ENCODE measurements at places on chromosomes 6 and 20.
A peak's percentile ranks its signal among the peaks of the same experiment; 100 is the strongest.

- peak; percentile 82 for DNase-seq
These were observed 97.7 kb downstream of the TMEM242 start for GRCh38 chr6:157225575-157225995.

- peak; percentile 43 for DNase-seq
These were observed 76.8 kb downstream of the TTLL2 start for GRCh38 chr6:167401525-167402194.

- DNase-seq, result no peak
These were observed 125.0 kb upstream of the MLIP start for GRCh38 chr6:53986165-53986720.

DNA sequence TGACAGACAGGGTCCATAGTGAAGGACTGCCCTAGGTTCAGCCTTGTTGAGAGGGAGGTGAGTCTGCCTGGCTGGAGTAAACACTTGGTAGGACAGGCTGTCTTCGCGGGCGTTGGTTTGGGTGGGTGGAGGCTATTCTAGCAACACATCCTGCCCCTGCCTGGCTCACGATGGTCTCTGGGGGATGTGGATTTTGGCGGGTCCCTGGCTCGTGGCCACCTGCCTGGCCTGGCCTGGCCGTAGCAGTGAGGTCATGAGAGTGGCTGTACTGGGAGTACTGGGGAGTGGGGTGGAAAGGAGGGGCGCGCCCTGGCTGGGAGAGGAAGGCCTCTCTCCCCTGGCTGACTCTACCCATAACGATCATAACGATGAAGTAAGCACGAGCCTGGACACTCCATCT, 30.2 kb upstream of the MRPS18A start:
- peak; percentile 82 for DNase-seq

DNA sequence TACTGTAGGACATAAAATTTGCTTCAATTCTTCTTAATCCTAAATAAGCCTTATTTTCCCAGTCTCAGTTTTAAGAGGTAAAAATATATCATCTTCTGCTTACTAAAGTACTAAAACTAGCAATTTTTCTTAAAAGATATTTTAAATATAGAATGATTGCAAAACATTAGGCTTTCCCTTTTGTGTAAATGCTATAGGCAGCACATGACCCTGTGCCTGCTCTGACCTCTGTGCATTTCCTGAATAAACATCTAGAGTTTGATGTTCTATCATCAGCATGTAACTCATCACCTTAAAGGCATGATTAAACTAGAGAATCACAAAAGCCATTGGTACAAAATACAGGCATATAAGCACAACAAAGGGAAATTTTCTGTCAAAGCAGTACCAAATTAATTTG, 422.7 kb downstream of the TFAP2B start:
- no peak for DNase-seq

- no peak for DNase-seq
These were observed 27.7 kb upstream of the EDN1 start for GRCh38 chr6:12262236-12263061.

GRCh38 chr6:41705996-41706835, 29.2 kb downstream of the TFEB start:
- peak; percentile 90 for DNase-seq

- no peak for DNase-seq
These were observed 17.8 kb upstream of the TMEM14A start for GRCh38 chr6:52653151-52653550.

DNA sequence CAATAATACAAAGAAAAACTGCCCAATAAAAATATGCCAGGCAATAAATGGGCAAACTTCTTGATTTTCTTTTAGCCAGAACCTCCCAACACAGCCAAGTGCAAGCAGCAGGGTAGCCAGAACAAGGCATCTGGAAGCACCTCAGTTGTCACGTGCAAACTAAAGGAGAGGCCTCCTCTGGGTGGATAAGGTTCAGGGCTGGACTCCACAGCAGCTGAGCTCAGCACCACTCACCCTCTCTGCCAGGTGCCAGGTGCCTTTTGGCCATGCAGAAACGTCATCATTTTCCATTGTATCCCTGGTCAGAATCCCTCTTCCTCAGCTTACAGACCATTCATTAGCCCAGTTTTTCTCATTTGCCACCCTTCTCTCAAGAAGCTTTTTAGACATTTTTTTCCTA, 52.7 kb downstream of the SOD2 start:
- no peak for DNase-seq

DNA sequence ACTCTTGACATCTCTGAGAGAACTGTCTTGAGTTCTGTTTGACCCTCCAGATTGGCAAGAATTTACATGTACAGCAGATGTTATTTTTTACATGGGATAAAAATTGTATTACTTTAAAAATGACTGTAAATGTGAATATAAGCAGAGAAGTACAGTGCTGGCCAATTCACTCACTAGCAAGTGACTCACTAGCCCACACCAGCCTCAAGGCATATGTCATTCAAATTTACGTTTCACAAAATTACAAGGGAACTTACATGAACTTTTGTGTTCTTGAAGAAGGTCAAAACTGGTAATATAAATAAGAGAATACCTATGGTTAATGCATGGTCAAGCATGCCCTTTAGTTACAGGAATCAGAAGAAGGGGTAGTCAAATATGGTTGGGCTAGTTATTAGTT, 54.0 kb upstream of the HMGCLL1 start:
- DNase-seq, result no peak

DNA sequence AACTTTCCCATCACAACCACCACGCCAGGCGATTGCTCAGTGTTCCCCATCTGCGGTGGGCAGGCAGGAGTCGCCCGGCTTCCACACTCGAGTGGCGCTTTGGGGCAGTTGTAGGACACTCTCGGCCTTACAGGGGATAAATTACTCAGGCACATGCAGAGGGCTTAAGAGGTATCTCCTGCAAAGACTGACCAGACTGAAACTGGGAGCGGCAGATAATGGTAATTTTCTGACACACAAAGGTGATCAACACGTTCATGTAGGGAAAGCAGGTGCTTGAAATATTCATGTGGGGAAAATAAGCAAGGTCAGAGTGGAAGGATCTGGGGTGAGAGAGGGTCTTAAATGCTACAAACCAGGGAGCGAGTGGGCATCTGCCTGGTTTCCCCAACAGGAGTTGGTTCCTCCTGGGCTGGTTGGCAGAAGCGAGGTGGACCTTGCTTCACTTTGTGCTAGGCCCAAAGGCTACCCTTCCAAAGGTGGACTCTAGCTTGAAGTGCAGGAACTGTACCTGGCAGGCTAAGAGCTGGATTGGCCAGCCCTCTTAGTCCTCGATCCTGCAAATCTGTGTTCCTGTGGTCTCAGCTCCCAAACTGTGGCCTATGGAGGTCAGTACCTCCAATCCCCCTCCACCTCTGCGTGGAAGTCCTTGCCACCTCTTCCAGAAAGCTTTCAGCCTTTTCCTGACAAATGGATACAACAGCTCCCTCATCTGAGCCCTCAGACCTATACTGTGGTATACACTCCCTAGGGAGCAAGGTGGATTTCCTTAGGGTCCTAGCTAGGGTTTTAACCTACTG, 16.7 kb downstream of the PLAGL2 start:
- DNase-seq, result peak; percentile 62

DNA sequence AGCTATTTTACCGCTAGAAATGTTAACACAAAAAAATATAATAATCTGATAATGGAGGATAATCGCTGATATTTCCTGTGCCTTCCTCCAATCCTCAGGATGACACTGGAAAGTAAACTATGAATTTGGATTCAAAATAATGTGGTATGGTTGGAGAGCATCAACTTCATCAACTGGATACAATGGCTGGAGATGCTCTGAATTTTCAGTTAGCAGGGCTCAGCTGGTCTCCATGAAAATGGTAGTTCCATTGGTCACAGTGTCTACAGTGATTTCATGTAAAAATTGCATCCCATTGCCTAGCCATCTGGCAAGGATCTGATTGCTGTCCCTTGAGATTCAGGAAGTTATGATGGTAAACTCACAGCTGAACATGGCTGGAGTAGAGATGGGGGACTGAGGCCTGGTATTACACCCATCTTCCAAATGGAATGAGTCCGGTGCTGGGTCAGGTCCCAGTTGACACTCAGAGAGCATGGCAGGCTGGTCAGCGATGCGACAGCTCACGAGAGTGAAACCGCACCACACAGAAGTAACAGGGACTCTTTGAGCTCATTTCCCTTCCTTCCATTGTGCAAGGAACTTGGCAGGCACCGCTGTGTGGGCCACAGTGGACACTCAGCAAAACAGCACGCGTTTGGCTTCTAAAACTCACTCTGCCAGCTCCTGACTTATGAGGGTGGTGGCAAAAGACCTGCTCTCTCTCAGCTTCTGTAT, 142.4 kb upstream of the TNFAIP3 start:
- no peak for DNase-seq

- DNase-seq, result no peak
These were observed 38.9 kb upstream of the MAFB start for GRCh38 chr20:40727960-40728359.

DNA sequence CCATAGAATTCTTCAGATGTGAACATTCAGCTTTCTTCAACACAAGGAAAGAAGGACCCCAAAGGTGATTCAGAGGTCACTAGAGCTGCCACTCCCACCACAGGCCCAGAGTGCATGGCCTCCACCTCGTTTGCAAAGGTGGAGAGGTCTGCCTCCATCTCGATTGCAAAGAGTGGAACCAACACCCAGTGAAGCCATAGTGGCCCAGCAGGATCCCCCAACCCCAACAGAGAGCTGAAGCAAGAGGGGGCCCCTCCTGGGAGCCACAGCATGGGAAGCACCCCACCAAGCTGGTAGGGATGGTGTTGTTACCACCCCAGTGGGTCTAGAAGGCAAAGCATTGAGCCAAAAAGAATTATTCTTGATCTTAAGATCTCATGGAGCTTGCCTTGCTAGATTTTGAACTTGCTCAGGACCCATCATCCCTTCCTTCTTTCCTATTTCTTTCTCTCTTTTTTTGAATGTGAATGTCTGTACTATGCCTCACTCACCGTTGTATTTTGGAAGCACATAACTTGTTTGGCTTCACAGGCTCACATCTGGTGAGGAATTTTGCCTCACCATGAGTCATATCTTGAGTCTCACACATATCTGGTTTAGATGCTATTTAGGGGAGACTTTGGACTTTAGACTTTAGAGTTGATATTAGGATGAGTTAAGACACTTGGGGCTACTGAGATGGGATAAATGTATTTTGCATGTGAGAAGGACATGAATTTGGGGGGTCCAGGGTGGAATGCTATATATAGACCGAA, 119.2 kb downstream of the ANKRD60 start:
- peak; percentile 61 for DNase-seq

- DNase-seq, result no peak
These were observed 52.0 kb downstream of the ADGRF1 start for GRCh38 chr6:46990031-46990644.

- DNase-seq, result no peak
These were observed 34.5 kb upstream of the MPC1 start for GRCh38 chr6:166417285-166417691.

DNA sequence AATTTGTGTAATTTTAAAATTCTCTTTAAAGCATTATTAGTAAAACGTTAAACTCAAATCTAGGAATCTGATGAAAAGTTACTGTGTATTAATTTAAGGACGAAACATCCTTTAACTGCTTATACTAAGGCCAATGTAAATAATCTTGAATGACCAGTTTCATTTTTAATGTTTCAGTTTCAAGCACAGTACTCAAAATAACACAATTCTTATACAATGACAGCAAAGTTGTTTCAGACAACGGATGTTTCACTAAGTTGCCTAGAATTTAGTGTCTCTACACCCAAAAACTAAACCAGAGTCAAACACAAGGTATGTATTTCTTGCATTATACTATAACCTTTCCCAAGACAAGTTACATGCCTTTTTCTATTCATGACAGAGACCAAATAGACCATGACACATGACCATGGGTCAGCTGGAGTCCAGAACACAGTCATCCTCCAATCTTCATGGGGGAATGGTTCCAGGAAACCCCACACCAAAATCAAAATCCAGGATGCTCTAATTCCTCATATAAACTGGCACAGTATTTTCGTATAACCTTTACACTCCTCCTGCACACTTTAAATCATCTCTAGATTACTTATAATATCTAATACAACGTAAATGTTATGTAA, 7.7 kb downstream of the PHIP start:
- no peak for DNase-seq

All from coronary artery (tissue), 2 donors.